Ureter (tissue), 1 donor: ENCODE measurements at places on chromosomes 2 and 18.

DNA sequence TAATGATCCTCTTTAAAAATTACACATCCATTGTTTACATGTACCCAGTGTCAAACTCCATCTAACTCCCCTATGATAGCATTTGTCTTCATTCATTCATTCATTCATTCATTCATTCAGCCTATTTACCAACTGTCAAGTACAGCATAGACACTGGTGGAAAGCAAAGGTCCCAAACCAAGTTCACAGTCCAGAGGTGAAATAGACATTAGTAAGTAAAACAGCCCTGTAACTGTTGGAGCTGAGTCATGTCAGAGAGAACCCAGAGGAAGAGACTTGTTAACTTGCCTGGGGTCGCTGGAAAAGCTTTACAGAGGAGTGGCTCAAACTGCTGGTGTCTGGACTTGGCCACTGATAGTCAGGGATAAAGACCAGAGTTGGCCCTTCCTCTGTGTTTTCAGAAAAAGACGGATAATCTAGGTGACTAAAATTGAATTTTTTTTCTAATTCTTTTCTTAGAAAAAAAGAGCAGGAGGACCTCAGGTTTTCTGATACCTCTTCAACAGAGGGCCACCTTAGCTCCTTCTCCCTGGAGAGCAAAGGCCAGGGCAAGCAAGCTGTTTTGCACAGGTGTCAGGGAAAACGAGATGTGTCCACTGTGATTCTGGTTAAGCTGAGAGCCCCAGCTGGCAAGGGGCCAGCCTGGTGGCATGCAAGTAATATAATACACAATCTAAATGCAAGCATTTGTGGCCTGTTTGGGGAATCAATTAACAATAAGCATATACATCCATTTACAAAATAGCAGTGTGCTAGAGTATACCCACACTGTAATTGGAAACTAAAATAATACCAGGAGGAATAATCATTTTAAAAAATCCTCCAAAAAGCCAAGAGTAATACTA, 96.7 kb upstream of the SLC14A2 start:
- DNase-seq = no peak

GRCh38 chr2:30662268-30663131, 144.7 kb downstream of the CAPN13 start:
- DNase-seq = no peak

- DNase-seq = no peak
Measured at GRCh38 chr2:150639383-150639782, 151.9 kb upstream of the RND3 start.

DNA sequence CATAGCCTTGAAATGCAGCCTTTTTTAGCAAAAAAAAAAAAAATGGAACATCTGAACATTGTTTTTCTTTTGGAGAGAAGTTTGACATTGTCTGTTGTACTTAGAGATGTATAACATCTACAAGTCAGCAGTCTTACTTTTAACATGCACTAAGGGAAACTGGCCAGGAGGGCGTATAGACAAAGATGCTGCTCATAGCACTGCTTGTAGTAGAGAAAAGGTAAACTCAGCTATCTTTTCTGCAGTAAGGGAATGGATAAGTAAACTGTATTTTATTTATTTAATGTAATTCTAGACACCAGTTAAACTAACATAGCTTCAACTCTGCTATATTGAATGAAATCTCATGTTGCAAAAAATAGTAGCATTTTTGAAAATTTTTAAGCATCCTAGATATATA, 489.6 kb downstream of the PTPRM start:
- no peak for DNase-seq

DNA sequence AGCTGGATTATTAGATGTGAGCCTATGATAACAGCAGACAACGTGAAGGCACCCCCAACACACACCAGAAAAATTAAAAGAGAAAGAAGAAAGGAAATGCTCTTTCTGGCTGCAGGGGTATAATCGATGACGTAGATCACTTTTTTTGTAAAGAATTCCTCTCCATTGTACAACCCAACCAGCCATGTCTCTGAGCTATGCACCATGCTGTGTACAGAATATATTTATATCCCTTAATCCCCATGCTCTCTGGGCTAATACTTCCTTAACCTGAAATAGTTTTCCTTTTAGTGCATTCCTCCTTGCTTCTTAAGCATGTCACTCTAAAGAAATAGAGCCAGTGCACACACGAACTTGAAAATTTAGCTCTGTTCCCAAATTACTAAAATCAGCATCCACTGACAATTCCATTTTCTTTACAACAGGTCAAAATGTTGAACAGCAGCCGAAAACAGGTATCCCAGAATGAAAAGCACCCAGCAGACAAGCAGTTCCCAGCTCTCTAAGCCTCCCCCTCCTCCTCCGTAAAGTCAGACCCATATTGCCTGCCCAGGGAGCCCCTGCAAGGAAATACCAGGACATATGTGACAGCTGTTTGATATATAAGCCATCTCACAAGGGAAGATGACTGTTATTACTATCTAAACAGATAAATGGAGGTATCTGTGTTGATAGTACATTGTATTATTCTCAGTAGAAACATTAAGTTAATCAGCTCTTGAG, 247.4 kb upstream of the RAB6C start:
- DNase-seq = no peak

GRCh38 chr2:240203788-240204270, 63.4 kb upstream of the OTOS start:
- DNase-seq = no peak

- no peak for DNase-seq
Measured at GRCh38 chr2:215171151-215171550, 32.7 kb upstream of the ABCA12 start.

DNA sequence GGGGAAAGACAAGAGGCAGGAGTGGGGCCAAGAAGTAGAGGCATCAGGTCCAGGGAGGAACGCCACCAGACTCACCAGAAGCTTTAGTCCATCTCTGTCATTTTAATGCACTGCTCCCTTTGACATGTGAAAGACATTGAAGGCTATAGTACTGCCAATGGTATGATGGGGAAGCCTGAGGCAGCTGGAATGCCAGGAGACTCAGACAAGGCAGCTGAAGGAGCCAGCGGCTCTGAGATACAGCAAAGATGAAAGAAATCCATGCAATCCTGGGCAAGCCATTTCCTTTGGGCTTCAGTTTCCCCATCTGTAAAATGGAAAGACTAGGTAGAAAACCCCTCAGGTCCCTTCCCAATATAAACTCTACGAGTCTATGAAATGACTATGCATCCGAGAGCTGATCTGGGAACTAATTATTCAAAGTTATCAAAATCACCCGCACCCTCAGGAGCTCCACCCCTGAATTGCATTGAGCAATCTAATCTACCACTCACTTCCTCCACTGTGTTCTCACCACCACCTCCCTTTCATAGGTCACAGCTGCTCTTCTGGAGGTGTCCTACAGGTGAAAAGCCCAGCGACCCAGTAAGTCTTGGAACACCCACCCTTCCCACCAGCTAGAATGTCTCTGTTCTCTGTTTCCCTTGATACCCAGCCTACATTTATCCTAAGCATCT, 3.1 kb downstream of the CXCR2 start:
- DNase-seq = no peak

- DNase-seq = no peak
Measured at GRCh38 chr2:236176417-236176816, 8.2 kb upstream of the GBX2 start.

DNA sequence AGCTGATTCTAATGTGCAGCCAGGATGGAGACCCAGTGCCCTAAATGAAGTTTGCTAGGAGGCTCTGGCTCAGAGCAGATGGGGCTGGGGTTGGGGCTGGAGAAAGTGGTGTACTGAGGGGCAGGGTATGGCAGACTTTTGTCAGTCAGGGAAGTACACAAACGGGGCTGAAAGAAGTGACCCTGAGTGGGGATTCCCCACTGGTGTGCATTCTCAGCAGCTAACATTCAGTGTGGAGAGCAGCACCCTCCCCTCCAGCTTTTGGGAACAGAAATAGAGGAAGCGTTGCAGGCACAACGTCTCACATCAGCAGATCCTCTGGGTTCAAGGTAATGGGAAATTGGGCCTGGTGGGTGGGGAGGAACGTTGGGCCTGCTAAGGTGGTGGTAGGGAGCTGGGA, 89.1 kb upstream of the GCFC2 start:
- DNase-seq = no peak

DNA sequence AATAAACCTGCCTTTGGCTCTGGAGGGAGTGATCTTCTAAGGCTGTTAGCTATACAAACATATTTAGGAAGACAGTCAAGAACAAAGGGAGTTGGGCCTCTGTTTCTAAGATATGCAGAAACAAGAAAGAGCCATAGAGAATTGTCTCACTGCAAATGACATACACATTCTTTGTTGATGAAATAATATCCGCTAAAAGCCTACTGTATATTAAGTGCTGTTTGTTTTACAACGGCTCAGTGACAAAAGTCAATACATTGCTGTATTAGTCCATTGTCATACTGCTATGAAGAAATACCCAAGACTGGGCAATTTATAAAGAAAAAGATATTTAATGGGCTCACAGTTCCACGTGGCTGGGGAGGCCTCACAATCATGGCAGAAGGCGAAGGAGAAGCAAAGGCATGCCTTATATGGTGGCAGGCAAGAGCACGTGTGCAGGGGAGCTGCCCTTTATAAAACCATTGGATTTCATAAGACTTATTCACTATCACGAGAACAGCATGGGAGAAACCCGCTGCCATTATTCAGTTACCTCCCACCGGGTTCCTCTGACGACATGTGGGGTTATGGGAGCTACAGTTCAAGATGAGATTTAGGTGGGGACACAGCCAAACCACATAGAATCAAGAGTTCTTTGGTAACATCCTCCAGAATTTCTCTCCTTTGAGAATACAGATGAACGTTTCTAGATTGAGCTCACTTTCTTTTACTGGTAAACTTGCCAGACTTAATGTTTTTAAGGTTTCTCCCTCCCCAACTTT, 157.8 kb downstream of the PIK3C3 start:
- no peak for DNase-seq

- DNase-seq = no peak
Measured at GRCh38 chr2:218465987-218466633, 47.2 kb downstream of the VIL1 start.

DNA sequence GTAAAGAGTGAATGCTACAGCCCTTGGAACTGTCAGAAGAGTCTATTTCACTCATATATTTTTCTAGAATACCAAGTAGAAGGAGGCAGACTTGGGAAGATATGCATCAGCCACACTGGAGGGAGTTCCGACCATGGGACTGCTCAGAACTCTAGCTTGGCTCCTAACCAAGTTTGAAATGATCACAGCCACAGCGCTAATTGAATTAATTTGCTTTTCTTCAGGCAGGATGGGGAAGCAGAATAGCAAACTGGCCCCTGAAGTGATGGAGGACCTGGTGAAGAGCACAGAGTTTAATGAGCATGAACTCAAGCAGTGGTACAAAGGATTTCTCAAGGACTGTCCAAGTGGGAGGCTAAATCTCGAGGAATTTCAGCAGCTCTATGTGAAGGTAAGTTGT, 51.4 kb downstream of the VSNL1 start:
- no peak for DNase-seq

DNA sequence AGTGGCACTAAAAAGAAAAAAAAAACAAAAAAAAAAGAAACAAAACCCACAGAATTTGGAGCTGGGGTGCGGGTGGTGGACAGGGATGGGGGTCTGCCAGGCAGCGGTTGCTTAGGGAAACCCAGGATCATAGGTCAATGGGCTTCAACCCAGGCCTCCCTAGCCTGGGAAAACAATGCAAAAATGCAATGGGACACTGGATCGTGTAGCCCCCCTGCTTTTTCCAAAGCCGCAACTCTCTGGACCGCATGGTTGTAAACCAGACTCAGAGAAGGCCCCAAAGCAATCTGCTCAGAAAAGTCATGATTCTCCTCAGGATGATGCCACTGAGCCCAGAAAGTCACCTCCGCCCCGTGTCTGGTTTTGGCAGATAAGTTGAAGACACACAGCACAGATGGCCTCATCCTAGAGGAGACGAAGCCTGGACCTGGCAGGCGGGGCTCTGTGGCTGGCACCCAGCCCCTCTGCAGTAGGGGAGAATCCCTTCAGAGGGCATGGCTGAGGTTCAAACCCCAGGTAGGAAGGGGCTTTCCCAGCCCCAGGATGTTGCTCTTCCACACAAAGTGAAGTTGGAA, 5.1 kb downstream of the DLX2 start:
- DNase-seq = no peak

- DNase-seq = no peak
Measured at GRCh38 chr2:120468136-120468535, 122.2 kb downstream of the INHBB start.

- DNase-seq = no peak
Measured at GRCh38 chr18:45998244-45998643, 31.1 kb upstream of the EPG5 start.

GRCh38 chr2:3168230-3168891, 209.3 kb downstream of the EIPR1 start:
- no peak for DNase-seq

DNA sequence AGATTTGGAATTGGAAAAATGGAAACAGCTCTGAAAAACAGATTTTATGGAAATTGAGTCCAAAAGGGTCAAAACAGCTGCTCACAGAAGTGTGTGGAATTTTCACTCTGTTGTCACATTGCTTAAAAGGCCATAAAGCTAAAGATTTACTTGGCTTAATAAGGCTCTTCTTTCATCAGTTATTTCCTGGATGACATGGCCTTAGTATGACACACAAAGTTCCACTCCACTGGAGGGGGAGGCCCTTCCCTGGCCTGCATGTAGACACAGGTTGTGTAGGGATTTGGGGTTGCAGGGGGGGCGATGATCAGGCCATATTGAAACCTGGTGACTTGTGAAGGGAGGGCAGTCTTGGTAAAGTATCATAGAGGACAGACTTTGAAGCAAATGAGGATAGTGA, 34.0 kb downstream of the TMEM185B start:
- no peak for DNase-seq

DNA sequence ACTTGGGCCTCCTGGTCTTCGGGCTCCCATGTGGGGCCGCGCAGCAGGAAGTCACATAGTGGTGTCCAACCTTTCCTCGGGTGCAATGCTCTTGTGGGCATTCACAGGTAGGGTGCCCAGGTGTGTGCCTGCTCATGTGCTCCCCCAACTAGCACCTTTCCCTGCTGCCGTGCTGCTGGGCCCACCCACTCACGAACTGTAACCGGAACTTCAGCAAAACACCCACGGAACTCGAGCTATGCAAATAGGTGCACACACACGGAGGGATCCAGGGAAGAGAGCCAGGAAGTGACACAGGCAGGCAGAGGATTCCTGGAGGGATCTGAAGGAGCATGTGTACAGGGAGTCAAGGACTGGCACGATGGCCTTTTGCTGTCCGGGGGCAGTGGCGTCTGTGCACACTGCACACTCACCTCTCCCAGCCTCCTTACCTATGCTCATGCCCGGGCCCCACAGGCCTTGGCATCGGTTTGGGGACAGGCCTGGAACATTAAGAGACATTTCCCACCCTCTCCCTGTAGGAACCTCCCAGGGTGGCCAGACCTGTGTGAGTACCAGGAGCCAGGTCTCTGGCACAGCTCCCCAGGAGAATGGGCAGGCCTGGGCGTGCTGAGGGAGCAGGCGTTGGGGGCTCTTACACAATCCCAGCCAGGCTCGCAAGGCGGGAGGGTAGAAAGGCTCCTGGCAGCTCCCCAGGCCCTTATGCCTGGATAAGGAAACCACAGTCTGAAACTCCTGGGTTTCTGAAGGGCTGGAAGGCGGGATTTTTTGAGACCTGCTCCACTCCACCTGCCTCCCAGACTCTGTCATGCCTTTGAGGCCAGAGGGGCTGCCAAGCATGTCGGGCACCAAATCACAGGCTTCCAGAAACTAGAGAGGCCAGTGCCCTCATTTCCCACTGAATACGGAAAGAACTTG, 6.6 kb upstream of the PTMA start:
- peak; percentile 84 for DNase-seq

- peak; percentile 61 for DNase-seq
Measured at GRCh38 chr18:63016270-63016669, 300.9 kb downstream of the PHLPP1 start.
